Activated CD4-positive, alpha-beta T cell treated with anti-CD3 and anti-CD28 coated beads, Interleukin-2, amount 50 U/mL, for 24 hours (primary cell): ENCODE measurements at places on chromosomes 7 and 10.

DNA sequence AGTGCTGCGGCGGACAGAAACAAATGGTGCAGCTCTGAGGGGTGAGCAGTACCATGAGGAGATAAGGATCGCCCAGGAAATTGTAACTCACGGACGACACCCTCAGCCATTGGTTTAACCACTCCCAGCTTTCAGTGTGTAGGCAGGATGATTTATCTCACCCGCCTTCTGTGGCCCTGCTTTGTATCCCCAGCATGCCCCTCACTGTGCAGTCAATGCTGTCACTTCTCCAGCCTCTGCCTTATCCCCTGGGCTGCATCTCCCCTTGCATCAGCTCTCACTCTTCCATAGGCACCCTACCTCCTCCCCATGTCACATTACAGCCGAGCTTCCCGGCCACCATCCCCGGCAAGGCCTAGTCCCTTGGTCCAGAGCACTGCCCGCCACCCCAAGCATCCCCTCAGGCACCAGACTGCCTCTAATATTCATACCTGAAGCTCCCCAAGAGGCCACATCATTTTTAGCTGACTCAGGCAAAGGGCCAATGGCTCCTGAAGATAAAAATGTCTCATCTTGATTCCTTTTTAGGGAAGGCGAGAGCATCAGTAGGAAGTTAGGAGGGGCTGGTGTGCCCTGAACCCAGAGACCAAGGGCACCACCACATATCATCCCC is 77.1 kb downstream of the CARD11 start:
- DNase-seq = no peak

DNA sequence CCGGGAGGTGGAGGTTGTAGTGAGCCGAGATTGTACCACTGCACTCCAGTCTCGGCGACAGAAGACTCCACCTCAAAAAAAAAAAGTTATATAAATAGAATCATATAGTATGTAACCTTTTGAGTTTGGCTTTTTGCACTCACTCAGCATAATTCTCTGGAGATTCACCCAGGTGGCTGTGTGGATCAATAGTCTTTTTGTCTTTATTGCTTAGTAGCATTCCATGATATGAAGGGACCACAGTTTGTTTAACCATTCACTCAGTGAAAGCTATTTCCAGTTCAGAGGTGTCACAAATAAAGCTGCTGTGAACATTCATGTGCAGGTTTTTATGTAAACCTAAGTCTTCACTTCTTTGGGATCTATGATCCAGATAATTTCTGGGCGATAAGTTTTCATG is 167.7 kb downstream of the PKD1L1 start:
- DNase-seq = no peak

GRCh38 chr10:33749067-33749735 is 414.7 kb upstream of the NRP1 start:
- DNase-seq = no peak

DNA sequence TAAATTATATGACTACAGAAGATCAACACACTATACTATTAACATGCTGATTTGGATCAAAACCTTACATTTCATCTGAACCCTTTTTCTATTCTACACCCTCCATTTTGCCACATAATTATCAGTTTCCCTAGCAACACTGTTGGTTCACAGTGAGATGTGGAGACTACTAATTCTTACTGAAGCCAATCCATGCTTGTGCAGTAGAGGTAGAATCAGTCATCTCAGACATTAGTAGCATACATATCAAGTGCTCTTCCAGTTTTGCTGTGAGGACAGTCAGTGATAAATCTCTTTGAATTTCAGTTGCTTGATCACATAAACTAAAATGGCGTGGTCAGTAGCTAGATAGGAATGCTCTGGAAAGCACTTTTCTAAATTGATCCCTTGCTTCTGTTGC is 70.3 kb downstream of the PON1 start:
- no peak for DNase-seq

GRCh38 chr7:111878785-111879184 is 316.5 kb upstream of the IMMP2L start:
- no peak for DNase-seq

GRCh38 chr10:102635377-102635776 is 8.9 kb upstream of the TRIM8 start:
- no peak for DNase-seq

GRCh38 chr7:131487217-131487616 is 69.2 kb downstream of the PODXL start:
- no peak for DNase-seq

DNA sequence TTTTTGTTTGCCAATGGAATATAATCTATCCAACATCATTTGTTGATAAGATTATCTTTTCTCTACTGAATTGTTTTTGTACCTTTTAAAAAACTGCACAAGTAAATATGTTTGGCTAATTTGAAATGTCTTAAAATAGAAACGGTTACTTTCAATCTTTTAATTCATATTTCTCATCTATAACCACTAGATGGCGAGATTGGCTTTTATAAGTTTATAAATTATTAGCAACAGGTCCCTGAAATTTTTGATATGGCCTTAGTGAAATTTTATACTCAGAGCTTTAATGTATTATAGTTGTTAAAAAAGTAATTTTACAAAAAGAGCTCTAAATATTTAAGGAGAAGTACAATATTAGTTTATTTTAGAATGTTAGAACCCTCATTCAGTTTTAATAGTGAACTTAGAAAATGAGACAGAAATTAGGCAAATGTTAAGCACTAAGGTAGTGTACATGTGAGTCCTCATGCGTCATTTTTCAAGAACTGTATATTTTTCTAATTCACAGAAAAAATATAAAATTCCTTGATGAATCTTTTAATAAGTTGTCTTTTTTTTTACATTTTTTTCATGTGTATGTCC is 592.5 kb downstream of the ARL4A start:
- DNase-seq = no peak

- no peak for DNase-seq
Measured at GRCh38 chr10:13853854-13854253, 267.1 kb downstream of the PRPF18 start.

GRCh38 chr7:37206192-37206591 is 242.5 kb downstream of the ELMO1 start:
- no peak for DNase-seq

DNA sequence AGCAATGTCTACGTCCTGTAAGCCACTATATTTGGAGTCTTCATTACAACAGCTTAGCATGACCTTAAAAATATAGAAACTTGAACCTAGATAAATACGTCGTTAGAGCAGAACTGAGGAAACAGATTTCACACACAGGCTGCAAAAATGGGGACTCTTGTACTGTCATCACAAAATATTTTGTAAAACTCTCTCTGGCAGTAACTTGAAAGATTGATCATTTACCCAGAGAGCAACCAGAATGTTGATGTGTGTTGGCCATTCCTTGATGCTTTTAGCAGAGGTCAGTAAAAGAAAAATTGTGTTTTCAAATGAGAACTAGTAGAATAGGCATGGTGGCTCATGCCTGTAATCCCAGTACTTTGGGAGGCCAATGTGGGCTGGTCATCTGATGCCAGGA is 14.5 kb upstream of the PON1 start:
- DNase-seq = no peak

- DNase-seq = no peak
Measured at GRCh38 chr7:37467002-37467401, 18.3 kb upstream of the ELMO1 start.

- DNase-seq = no peak
Measured at GRCh38 chr10:60955957-60956425, 12.0 kb upstream of the RHOBTB1 start.

- DNase-seq = no peak
Measured at GRCh38 chr7:74579800-74580685, 77.5 kb upstream of the GTF2I start.

GRCh38 chr7:25583621-25584020 is 355.3 kb upstream of the NPVF start:
- no peak for DNase-seq

DNA sequence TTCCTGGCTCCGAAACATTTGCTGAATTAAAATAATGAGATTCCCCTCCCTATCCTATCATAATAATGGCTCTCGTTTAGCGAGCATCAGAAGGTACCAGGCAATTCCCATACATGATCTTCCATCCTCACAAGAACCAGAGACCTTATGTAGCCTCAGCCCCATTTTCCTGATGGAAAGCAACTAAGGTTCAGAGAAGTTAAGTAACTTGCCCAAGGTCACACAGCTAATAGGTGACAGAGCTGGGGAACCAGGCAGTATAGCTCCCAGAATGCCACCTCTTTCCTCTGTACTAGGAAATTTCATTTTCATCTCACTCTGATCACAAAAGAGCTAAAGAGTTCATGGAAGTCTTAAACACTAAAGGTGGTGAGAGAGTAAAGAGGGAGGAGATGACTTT is 2.4 kb downstream of the SLIT1 start:
- DNase-seq = no peak

GRCh38 chr7:31741852-31742251 is 54.8 kb downstream of the PPP1R17 start:
- no peak for DNase-seq

- DNase-seq = no peak
Measured at GRCh38 chr7:148084138-148084537, 506.4 kb upstream of the C7orf33 start.

- DNase-seq = no peak
Measured at GRCh38 chr10:60798031-60798430, 19.8 kb downstream of the CDK1 start.

GRCh38 chr7:120421151-120421651 is 148.2 kb downstream of the KCND2 start:
- DNase-seq = no peak

GRCh38 chr10:87818505-87819288 is 671 bp upstream of the ATAD1 start:
- peak; percentile 33 for DNase-seq
